ENCODE measurements at places on chromosomes 7 and 10.
A peak's percentile ranks its signal among the peaks of the same experiment; 100 is the strongest.

DNA sequence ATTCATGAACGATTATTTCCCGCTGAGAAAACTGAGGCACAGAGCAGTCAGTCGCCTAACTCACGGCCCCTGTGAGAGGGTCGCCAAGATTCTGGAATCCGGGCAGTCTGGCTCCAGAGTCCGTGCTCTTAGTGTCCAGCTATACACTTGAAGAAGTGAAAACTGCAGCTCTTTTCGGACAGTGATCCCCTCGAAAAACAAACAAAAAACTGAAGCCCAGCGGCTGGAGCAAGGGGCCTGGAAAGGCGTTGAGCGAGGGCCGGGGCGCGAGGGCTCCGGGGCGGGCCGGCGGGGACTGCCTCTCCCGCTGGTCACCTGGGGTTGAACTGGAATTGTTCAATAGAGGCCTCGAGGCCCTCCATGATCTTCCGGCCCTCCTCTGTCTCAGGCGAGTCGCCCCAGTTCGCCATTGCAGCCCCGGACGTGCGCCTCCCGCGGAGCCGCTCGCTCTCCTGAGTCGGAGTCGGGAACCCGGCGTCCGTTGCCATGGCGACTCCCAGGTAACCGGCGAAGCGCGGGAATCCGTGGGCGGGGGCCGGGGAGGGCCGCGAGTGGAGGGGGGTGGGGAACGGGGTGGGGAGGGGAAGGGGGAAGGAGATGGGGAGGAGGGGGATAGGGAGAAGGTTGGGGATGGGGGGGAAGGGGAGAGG is 881 bp downstream of the C10orf67 start:
- DNase-seq, result no peak

GRCh38 chr7:158064631-158065030 is 523.0 kb downstream of the PTPRN2 start:
- no peak for DNase-seq

DNA sequence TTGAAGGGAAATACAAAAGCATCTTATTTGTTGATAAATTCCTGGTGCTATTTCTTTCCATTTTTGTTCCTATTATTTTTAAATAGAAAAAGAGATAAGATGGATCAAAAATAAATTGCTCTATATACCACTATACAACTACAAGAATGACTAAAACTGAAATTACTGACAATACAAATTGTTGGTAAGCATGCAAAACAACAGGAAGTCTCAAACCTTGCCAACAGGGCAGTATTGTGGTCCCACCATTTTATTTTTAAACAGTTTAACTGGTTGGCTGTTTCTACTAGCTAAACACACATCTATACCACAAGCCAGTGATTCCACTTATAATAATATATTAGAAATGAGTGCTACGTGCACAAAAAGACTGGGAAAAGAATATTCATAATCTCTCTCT is 213.0 kb downstream of the JAZF1 start:
- no peak for DNase-seq

DNA sequence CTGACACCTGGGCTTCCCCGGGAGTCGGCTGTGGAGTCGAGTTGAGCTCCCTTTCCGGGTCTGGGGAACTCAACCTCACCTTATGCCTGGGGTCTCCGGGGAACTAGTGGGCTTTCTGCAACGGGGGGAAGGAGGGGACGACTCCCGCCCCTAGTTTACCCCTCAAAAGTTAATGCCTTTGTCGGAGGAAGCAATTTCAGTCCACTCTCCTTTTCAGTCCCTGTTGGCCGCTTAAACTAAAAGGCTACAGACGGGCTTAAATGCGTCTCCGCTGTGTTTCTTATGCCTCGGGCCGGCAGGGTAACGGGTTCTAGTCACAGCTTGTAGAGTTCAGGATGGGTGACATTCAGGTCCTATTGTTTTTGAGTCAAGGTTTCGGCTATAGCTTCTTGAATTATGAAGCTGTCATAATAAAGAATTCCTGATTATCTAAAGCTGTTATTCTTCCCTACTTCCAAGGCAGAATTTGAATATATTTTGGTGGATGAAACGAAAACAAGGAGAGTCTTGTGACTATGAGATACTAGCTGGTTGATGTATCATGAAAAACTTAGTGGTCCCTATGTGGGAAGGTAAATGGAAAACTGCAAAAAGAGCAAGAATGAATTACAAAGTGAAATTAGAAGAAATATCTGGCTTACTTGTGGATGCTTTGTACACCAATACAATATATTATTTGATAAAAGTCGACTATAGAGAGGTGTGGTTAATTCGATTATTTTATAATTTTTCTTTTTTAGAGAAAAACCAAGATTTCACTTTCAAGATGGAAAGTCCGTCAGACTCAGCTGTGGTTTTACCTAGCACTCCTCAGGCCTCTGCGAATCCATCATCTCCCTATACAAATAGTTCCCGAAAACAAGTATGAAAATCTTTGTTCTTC is 495 bp downstream of the SFR1 start:
- no peak for DNase-seq

DNA sequence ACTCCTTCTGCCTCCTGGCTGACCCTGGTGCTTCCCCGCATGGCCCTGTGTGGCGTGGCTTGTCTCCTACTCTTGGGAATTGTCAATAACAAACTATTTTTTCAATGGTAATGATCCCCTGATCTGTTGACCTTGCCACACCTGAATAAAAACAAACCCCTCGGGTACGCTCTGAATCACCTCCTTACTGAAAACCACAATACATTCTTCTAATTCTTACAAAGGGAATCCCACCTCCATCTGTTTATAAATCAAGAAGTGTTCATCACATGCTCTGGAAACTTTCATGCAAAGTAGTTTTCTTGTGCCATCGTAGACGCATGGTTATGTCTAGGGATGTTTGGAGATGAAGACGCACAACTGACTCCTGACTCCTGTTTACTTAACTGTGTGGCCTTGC is 245.8 kb downstream of the FRMD4A start:
- no peak for DNase-seq

GRCh38 chr7:122219253-122219865 is 75.3 kb upstream of the AASS start:
- no peak for DNase-seq

DNA sequence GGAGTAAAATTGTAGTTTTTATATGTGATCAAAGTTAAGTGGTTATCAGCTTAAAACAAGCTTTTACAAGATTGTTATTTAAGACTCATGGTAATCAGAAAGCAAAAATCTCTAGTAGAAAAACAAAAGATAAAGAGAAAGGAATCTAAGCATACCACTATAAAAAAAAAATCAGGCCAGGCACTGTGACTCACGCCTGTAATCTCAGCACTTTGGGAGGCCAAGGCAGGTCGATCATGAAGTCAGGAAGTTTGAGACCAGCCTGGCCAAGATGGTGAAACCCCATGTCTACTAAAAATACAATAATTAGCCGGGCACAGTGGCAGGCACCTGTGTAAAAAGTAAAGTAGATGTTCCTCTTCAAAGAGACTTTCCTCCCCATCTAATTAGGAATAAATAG is 265.9 kb upstream of the NRP1 start:
- DNase-seq, result peak; percentile 41

- DNase-seq, result no peak
These were observed 2.2 kb downstream of the TMEM120A start for GRCh38 chr7:75992083-75992755.

- no peak for DNase-seq
These were observed 108.6 kb upstream of the COL1A2 start for GRCh38 chr7:94286111-94286510.

DNA sequence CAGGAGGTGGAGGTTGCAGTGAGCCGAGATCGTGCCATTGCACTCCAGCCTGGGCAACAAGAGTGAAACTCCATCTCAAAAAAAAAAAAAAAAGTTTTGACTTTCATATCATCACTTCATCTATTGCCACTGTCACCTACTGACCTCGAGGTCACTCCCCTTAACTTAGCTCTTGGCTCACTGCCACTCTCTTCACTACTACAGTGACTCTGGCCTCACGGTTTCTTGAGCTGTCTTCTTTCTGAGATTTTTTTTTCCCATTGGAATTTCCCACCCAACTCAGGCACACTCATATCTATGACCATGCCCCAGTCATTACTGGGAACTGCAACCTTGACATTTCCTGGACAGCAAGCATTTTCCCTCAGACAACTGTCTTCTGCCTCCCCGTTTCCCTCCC is 42.6 kb upstream of the C7orf33 start:
- no peak for DNase-seq

- DNase-seq, result no peak
These were observed 633.9 kb upstream of the POT1 start for GRCh38 chr7:125563557-125563956.

GRCh38 chr10:43049081-43049551 is 27.8 kb upstream of the RET start:
- DNase-seq, result no peak

DNA sequence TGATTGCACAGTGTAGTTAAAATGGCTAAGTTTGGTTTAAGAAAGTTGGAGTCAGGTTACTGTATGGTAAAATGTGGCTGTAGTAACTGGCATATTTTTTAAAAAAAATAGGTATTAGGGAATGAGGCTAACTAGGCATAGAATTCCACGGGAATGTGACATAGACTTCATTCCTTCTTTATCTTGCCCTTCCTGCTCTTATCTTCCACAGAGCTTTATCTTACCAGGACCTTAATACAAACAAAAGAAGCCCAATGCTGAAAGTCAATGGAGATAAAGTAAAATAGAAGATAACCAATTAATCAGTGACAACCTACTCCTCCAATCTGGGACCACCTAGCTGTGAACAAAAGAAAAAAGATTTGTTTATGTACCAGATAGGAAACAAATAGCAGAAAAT is 58.1 kb downstream of the TET1 start:
- DNase-seq, result peak; percentile 73

DNA sequence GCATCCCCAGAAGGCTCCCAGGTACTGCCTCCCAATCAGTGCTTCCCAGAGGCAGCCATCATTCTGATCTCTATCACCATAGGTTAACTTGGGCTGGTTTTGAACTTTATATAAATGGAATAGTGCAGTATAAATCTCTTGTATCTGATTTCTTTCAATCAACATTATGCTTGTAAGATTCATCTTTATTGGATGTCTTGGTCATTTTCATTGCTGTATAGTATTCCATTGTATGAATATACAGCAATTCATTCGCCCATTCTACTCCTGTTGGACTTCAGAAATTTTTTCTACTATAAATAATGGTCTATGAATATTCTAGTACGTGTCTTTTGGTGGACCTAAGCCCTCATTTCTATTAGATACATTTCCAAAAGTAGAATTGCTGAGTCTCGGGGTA is 16.1 kb upstream of the OGDHL start:
- DNase-seq, result no peak

DNA sequence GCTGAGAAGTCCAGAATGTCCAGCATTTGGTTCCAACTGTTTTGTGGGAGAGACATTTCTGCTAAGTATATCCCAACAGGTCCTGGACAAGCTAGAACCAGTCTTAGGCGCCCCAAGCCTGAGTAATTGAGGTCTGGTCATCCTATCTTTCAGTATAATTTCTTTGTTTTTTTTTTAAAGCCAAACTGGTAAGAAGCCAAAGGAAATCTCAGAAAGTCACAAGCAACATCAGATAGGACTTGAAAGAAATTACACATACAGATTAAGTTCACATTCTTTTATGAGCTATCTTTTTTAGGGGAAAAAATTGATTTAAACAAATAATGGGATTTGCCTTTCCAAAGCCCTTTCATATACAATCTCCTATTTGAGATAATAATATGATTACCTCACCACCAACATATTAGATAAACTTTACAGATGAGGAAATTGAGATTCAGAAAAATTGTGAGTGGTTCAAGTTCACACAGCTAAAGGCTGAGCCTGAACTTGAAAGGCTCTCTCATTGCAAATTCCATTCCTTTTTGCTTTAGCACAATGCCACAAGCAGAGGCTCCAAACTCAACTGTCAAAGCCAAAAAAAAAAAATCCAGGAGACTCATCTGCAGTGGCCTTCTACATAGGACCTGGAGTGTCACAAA is 15.0 kb downstream of the PDLIM1 start:
- DNase-seq, result peak; percentile 63

DNA sequence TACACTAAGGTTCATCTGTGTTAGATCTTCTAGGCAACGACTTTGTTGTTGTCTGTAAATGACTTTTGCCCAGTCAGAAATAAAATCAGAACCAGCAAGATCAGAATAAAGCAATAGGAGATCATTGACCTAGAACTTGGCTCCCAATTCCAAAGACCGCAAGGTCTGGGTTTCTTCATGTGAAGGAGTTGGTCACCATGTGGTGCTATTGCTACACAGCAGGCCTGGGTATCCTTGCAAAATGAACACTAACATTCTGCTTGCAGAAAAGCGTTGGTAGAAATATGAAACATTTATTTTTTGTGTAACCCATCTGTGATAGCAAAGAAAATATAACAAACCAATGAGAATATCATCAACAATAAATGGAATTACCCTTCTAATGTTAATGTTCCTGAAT is 831.0 kb downstream of the NXPH1 start:
- DNase-seq, result no peak

GRCh38 chr7:47934831-47935230 is 13.4 kb downstream of the PKD1L1 start:
- no peak for DNase-seq

GRCh38 chr7:104093127-104093526 is 103.7 kb upstream of the RELN start:
- no peak for DNase-seq

- peak; percentile 83 for DNase-seq
These were observed 256.2 kb upstream of the CACNA2D1 start for GRCh38 chr7:82699773-82700186.

DNA sequence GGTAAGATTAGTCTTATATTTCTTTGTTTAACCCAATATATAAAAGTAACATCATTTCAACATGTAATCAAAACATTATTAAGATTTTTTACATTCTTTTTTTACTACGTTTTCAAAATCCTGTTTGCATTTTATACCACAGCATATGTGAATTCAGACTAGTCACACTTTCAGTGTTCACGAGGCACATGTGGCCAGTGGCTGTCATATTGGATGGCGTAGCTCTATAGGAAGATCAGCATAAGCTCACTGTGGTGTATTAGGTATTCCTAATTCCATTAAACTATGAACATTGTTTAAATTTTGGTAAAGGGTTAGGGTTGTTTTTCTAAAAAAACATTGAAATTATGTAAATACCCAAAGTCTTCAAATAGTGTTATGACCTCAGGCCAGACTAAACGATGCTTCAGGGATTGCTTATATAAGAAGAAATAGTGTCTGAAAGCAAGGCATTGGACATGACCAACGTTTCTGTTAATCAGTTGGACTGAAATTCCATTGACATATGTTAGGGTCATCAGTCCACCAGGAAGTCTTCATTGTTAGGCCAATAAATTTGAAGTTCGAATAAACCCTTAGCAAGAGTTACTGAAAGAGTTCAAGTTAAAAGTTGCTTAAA is 97.0 kb downstream of the BICC1 start:
- DNase-seq, result no peak

GRCh38 chr10:94680544-94680943 is 3.0 kb upstream of the CYP2C18 start:
- no peak for DNase-seq
